ENCODE measurements at places on chromosomes 13 and 19.

- no peak for DNase-seq
Measured at GRCh38 chr19:40144151-40144550, 47.1 kb upstream of the MAP3K10 start.

GRCh38 chr13:113607889-113608635 is 23.5 kb downstream of the TFDP1 start:
- no peak for DNase-seq

GRCh38 chr19:7391218-7391670 is 42.5 kb downstream of the ARHGEF18 start:
- DNase-seq = no peak

GRCh38 chr13:45765464-45765863 is 63.3 kb downstream of the CBY2 start:
- DNase-seq = no peak

- DNase-seq = no peak
Measured at GRCh38 chr13:21675095-21675991, 4.5 kb downstream of the FGF9 start.

DNA sequence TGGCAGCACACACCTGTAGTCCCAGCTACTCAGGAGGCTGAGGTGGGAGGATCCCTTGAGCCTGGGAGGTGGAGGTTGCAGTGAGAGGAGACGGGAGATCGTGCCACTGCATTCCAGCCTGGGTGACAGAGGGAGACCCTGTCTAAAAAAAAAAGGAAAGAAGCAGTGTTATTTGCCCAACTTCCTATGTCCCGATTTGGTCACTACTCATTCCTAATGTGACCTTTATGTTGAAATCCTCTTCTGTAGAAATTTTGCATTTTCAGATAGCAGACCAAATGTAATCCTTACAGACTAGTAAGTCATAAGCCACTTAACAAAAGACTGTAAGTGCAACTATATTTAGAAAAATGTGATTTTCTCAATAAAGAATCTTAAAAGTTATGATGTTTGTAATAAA is 18.2 kb upstream of the STK24 start:
- DNase-seq = peak; percentile 56

DNA sequence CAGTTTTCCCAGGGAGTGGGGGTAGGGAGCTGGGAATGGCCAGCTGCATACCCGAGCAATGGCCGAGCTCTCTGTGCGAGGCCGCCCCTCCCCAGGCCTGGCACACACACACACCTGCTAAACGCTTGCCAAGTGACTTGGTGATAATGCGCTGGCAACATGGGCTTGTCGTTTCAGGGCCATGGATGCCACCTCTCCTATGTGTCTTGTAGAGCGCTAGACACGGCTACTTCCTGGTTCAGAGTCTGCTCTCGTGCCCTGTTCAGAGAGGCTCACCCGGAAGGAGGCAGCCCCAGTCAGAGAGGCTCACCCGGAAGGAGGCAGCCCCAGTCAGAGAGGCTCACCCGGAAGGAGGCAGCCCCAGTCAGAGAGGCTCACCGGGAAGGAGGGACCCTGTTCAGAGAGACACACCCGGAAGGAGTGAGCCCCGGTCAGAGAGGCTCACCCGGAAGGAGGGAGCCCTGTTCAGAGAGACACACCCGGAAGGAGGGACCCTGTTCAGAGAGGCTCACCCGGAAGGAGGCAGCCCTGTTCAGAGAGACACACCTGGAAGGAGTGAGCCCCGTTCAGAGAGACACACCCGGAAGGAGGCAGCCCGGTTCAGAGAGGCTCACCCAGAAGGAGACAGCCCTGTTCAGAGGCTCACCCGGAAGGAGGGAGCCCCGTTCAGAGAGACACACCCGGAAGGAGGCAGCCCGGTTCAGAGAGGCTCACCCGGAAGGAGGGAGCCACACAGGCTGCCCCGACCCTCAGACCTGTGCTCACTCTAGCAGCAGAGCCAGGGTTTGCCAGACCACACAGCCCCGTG is 4.2 kb downstream of the ADPRHL1 start:
- DNase-seq = no peak

DNA sequence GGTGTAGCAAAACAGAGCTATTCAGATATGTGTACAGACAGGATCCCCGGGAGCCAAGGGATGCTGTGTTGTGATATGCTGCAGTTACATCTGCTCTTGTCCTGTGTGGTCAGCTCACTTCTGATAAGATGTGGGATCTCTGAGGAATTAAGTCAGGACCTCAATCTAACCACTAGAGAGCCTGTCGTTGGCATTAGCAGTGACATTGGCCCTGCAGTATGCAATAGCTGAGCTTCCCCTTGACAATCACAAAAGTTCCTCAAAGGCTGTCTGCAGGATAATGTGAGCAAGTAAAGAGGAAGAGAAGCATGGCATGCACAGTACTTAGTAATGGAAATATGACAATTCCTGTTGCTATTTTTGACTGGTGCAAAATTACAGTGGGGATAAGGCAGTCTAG is 203.4 kb upstream of the MIR17HG start:
- peak; percentile 66 for DNase-seq

DNA sequence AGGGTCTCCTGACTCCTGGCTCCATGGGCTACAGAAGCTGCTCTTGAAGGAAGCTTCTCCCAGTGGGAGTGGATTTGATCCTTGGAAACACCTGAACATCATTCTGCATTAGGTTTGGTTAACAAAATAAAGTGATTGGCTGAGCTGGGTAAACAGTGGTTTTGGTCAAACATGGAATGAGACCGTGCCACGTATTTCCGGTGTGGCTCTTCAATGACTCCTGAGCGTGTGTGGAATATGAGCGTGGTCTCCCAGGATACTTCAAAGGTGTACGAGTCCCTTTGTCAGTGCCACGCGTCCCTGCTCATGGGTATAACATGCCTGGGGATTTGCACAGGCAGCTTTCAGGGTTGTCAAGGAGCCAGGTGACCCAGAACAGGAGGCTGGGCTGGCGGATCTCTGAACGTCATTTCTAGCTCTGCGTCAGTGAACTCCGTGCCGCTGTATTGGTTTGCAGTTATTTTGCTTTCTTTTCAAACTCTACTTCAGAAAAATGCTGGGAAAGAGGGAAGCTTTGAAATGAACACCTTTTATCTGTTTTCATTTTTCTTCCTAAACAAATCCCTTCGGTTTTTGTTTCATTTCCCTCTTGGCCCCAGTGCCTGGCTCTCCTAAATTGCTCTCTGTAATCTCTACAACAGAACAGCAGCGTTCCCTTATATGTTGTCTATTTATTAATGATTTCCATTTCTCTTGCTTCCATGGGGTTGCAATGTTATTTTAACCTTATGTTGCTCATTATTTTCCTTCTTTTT is 26.3 kb upstream of the GJB6 start:
- DNase-seq = no peak

- DNase-seq = no peak
Measured at GRCh38 chr13:93976528-93976927, 503.0 kb downstream of the DCT start.

GRCh38 chr19:35717665-35718344 is at the start of gene KMT2B:
Gene KMT2B, plus strand, starts transcription at chr19:35718003. Its CDS starts 16 bp downstream, at chr19:35718019.
- no peak for DNase-seq

DNA sequence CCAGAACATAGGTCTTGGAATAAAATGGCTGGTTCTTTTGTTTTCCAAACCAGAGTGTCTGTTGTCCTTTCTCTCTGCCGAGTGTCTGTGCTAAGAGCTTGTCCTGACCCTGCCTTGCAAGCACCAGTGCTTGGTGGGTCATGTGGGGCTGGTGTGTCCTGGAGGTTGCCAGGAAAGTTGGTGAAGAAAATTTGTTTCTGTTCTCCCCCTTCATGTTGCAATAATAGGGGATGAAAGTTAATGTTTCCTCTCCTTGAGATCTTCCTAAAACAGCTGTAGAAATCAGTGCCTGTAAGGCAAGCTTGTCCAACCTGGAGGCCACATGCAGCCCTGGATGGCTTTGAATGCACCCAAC is 2.7 kb downstream of the HAMP start:
- DNase-seq = no peak

DNA sequence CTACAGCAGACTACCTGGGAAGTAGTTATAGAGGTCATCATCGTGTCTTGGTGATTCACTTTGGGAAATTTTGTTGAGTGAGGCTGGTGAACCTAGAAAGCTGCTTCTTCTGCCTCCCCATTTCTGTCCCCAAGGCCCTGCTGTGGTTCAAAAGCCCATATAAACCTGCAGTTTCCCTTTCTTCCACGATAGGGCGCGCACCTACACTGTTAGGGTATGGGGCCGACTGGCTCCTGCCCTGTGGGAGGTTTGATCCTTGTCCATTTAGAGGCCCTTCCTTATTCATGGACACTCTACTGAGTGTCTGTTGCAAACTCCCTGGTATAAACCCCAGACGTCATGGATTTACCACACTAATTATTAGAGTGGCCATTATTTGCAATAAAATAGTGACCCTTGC is 191.8 kb downstream of the GGACT start:
- DNase-seq = no peak

DNA sequence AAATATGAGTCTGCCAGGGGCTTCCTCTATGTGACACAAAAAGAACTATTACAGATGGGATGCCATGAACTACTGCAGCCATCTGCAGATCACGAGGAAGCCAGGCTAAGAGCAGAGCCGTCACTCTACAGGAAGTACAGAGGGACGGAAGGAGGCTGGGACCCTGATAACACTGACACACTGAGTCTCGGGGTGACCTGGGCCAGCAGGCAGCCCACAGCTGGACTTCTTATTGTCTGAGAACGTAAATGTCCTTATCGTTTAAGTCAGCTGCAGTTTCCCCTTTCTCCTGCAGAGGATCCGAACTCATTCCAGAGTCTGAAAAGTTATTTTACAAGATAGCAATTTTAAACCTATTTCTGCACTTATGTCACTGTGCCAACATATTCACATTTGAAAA is 20.7 kb downstream of the PARP4 start:
- DNase-seq = no peak

DNA sequence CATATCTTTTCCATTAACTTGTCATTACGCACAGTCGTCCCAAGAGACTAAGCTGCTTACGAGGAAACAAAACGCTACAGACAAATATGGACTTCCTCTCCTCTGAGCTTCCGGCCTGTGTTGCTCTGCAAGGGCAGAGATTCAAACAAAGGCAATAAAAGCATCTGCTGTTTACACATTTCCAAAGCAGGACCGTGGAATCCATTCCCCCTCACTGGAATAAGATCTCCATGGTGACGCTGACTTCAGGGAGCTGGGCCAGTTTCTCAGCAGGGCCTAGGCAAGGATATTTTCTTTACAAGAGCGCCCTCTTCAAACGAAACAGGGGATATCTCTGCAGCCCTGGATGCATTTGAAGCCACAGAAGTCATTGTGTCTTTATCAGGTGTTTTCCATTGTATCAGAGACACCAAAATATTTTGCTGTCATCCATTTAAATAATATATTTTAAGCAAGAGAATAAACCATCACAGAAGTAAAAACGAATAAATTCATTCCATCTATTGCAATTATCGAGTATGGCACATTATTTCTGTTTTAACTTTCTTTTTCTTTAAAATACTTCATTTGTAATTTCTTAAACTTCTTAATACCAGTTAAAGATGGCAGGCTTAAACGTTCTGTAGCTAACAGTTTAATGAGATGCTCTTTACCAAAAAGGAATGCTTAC is 177.5 kb downstream of the DCLK1 start:
- DNase-seq = no peak

- DNase-seq = no peak
Measured at GRCh38 chr13:60627071-60627686, 230.2 kb downstream of the TDRD3 start.

- DNase-seq = peak; percentile 59
Measured at GRCh38 chr19:4052993-4053422, 13.7 kb downstream of the ZBTB7A start.

DNA sequence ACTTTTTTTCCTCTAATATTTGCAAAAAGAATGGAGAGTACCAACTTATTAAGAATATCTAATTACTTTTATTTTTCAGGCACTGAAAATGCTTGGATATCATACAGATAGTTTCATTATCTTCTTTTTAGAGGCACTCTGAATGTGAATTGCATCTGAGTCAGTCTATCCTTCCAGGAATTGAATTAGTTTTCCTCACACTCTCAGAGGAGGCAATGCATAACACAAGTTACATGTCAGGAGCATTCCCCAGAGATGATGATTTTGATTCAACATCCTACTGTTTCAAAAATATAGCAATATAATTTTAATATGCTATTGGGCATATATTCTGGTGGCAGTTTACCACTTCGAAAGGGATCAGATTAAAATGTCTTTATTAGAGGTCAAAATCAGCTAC is 1315.4 kb downstream of the PCDH9 start:
- no peak for DNase-seq

- DNase-seq = no peak
Measured at GRCh38 chr13:78183732-78184131, 265.1 kb upstream of the EDNRB start.

GRCh38 chr19:29439021-29439420 is 86.8 kb upstream of the VSTM2B start:
- no peak for DNase-seq

DNA sequence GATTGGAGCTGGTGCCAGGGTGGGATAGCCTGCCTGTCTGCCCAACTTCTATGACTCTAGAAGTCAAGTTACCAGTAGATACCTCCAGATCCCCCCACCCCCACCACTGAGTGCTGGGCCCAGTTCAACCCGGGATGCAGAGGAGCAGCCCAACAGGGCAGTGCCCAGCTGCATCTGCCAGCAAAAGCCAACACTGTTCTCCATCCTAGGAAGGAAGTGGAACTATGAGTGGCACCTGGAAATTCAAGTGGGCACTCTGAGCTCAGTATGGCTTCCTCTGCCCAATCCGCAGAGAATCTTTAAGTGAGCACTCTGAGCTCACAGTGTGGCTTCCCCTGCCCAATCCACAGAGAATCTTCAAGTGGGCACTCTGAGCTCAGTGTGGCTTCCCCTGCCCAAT is 14.2 kb downstream of the TUBGCP3 start:
- DNase-seq = no peak

DNA sequence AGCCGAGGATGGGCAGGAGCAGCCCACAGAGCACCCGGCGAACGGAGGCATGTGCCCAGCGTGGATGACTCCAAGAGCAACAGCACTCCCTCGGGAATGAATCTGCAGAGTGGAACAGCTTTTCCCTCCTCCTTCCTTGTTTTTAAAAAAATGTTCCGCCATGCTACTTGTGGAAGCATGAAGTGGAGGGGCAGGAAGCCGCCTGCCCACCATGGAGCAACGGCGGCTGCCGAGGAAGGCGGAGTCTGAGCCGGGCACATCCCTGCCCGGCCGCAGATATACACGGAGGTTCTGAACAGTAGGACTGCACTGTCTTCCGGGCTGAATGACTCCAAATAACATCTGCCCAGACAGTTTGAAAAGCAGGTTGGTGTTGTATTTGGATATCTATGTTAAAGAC is 65.2 kb downstream of the SOX1 start:
- no peak for DNase-seq

GRCh38 chr13:99429670-99430069 is 71.6 kb upstream of the TM9SF2 start:
- DNase-seq = no peak

- no peak for DNase-seq
Measured at GRCh38 chr13:98026457-98026857, 73.0 kb downstream of the IPO5 start.

Measured in CD14-positive monocyte (primary cell).